ENCODE measurements at places on chromosomes 16 and 17.

DNA sequence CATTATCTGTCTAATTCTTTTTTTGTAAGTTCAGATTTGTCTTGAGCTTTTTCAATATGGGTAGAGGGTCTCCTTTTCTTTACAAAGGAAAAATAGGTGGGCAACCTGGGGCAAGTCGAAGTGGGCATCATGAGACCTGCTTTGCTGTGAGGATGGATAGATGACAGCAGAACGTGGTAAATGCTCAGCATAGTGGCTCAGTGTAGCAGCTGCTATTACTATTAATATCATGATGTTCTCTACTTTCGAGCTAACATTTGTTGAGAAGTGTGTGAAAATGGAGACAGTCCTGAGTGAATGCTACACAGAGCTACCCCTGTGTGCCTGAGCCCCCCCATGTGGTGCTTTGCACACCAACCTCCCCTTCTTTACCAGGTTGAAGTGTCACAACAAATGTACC, 39.0 kb upstream of the LGALS9 start:
- no peak for DNase-seq

DNA sequence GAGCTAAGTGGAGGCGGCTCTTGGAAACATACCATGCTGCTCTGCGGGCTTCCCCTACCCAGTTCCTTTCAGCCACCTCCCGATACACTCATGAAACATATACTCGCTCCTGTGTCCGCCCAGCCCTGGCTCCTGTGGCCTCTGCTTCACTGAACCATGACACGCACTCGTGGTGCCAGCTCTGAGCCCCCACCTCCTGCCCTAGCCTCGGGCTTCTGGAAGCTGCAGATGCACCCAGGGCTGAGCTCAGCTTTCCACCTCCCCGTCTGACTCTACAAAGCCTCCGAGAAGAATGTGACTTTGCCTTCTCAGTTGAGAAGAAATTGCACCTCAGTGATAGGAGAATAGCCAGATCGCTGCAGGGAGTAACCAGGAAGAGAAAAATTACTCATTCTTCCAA, 11.0 kb downstream of the CALB2 start:
- no peak for DNase-seq

DNA sequence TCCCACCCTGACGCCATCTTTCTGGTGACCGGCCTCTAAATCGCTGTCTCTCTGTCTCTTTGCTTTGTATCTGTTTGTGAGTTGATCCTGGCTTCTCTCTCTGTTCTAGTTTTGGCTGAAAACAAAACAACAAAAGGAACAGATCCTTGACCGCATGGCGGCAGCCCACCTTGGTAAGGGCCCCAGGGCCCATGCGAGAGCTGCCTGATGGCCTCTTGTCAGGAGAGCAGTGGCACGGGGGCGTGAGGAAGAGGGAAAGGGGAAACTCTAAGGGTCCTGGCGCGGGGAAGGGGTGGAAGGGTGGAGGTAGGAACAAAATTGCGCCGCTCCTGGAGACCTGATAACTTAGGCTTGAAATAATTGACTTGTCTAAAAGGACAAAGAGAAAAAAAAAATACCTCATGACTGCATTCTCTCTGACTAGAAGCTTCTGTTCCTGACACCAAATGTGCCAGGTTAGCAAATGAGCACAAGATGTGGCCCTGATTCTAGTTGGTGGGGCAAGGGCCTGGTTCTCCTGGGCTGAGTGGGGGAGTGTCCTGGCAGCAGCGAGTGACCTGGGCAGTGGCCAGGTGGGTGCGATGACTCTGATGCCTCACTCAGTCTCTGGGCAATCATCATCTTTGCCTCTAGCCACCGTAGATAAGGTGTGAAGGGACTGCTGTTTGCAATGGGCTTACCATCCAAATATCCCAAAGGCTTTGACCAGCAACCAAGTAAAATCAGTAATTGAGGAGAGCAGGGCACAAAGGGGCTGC, 66.0 kb downstream of the YPEL2 start:
- no peak for DNase-seq

DNA sequence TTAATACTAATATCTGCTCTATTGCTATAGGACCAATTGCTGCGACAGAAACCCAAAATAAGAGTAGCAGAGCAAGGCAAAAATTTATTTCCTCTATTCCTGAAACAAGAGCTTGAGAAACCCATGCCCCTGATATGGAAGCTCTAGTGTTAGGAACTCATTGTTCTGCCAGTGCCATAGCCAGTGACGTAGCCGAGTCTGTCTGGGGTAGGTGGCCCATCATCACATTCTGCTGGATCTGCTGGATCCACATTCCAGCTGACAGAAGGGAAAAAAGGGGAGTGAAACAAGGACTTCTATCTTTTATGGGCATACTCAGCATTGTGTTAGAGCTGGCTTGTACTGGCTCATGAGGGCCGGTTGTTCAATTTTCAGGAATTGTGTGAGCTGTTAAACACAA, 248.9 kb upstream of the MON1B start:
- no peak for DNase-seq

DNA sequence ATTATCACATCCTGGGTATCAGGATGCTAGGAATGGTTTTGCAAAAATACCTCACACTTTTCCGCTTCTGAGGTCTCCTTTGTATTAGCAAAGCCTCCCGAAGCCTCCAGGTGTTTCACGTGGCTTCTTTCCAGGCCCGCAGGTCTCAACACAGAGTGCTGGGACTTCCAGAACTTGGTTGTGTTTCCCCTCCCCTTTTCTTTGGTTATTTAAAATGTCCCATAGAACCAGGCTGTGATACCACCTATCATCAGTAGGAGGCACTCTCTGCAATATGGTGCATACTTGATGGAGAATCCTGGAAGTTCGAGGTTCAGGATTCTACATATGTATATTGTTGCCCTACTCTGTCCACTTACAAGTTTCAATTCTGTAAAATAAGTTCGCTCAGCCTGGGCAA, 28.8 kb downstream of the ATP2C2 start:
- DNase-seq: no peak
